ENCODE measurements at places on chromosomes 5 and 9. TPM values are rescaled to one million over a fixed set of nuclear protein-coding genes. Genes with fewer than 3 reads are reported as not detected.
A peak's percentile ranks its signal among the peaks of the same experiment; 100 is the strongest.

DNA sequence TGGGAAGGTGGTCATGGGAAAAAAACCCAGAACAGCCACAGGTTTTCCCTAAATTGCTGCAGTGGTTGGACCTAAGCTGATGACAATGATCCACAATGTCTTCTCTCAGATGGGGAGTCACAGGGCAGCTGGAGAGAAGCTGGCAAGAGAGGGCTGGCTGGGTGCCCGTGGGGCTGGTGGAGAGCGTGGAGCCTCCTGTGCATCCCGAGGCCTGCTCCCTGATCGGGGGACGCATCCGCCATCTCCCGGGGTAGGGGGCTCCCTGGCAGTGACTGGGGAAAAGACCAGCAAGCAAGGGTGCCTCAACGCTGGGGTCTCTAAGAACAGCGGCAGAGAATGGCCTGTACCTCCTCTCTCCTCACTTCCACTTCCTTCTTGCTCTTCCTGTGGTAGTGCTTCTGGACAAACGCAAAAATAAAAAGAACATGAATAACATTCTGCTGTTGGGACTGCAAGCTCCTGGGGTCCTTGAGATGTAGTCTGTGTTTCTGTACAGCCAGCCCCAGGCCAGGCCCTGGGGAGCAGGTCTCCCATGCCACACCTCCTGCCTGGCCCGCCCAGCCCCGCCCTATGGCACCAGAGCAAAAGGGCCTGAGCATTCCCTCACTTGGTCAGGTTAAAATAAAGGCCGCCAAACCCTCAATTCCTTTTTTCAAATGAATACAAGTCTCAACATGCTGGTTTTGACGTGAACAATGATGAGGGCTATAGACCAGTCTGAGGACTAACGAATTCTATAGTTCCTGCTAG lies 7.0 kb upstream of the MRNIP start:
- ATAC-seq, result no peak

DNA sequence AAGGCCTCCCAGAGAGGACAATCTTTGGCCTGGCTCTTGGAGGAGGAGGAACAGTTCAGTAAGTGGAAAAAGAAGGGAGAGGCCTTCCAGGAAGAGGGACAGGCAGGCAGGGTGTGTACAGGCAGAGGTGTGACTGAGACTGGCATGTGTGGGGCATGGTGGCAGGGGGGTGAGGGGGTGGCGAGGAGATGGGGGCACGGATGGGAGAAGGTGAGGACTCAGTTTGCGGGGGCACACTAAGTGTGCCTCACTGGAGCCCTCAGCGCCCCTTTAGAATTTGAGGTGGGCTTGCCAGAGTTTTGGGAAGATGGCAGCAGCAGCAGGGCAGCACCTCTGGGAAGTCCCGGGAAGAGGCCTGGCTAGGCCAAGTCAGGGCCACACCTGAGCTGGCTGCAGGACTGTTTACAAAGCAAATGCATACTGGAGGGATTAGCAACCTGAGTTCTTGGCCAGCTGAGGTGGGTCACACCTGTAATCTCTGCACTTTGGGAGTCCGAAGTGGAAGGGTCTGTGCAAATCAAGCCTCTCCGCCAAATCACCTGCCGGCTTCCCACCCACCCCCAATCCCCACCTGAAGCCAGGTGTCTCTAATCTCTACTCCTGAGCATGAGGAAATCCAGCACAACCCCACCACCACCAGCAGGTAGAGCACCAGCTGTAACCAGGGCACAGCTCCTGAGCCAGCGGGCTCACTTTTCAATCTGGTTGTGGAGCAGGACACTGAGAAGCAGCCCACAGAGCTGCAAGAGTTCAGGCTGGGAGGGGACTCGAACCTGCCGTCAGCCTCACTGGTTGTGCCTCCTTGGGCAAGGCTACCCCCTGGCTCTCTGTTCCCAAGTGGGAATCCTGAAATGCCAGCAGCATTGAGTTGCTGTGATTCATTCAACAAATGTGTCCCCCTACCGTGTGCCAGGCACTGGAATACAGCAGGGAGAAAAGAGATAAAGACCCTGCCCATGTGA lies 10.2 kb upstream of the GABRP start:
- ATAC-seq, result no peak

GRCh38 chr5:154697371-154697770 lies 57.8 kb upstream of the LARP1 start:
- no peak for ATAC-seq

- no peak for ATAC-seq
Measured at GRCh38 chr9:114972510-114973136, 42.2 kb upstream of the TNFSF8 start.

Gene SLC36A3
- not detected for total RNA-seq

GRCh38 chr5:59660737-59661136 lies 232.8 kb downstream of the PDE4D start:
- ATAC-seq, result no peak

- no peak for ATAC-seq
Measured at GRCh38 chr9:116002624-116003023, 151.0 kb upstream of the PAPPA start.

Gene TEX48
- not detected for total RNA-seq

DNA sequence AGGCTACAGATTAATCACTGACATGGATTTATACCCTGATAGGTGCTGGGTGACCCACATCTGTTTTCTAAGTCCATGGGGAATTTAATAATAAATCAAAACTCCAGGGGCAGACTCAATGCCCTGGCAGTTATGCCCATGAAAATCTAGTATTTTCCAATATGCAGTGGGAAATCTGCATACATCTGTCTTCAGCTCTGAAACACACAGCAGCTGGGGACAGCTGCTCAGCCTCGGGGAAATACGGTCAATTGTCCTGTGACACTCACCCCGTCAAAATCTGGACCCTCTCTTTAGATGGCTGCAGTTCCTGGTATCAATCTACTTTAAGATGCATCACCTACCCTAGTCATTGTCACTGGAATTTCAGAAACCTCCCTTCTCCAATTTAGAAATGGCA lies 12.7 kb upstream of the C1QTNF3 start:
- no peak for ATAC-seq

Gene ERCC6L2
- total RNA-seq, result 70.0 TPM

GRCh38 chr5:178872302-178872701 lies 12.5 kb downstream of the ZNF354B start:
- ATAC-seq, result no peak

- peak; percentile 48 for ATAC-seq
Measured at GRCh38 chr5:40879163-40879942, 29.9 kb upstream of the C7 start.

Gene PCDHB2
- total RNA-seq, result 2.0 TPM

Gene PARP8
- 3.9 TPM for total RNA-seq

DNA sequence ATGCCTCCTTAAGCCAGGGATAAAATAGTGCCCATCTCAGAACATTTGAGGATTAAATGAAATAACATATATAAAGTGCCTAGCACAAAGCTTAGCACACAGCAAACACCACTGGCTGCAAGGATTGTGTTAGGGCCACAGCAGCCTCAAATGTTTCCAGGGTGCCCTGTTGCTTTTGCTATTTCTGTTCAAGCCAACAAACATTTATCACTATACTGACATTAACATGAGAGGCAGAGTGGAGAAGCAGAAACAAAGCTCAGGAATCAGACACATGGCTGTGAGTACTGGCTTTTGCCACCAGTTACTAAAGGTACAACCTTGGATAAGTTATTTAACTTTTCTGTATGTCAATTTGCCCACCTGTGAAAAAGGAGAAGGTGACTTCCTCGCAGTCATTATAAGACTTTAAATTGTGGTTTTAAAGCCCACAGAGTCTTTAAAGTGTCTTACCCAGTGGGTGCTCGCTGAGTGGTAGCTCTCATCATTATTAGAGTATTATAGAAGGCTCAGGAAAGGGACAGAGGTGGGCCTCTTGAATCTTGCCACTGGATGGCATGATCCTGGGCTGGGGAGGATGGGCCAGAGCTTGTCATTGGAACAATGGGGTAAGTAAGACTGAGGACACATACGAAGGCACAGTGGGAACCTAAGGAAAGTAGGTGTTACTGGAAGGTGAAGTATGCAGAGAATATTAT lies 98.2 kb downstream of the MARCHF3 start:
- ATAC-seq, result no peak

DNA sequence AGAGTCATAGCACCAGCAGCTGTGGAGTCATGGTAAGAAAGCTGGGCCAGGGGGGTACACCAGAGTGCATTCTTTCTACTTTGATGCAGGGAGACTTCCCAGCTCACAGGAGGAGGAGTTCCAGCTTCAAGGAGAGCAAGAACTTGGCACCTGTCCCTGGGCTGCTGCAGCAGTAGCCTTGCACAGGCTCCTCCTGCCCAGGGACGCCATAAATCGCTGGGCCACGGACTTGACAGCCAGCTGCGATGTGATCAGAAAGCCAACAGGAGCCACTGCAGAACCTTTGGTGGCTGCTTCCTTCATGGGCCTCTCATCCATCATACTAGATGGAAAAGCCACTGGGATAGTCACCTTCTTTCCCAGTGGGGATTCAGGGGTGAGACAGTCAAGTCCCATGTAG lies 234.7 kb downstream of the NMUR2 start:
- ATAC-seq, result no peak

DNA sequence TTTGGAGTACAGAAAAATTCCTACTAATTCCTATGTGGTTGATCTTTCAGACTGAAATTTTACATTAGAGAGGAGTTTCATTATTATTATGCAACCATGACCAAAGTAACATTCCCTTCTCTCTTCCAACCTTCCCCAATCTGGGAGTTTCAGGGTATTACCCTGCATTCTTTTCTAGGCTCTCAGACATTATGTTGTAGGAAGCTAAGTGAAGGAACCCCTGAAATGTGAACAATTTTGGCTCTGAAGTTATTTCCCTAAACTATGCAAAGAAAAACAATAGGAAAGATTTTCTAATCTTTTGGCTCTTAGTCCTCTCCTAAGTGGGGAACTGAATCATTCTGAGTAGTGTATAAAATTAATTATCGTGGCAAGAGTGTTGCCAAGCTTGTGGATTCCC lies 63.3 kb upstream of the ZFAND5 start:
- no peak for ATAC-seq

DNA sequence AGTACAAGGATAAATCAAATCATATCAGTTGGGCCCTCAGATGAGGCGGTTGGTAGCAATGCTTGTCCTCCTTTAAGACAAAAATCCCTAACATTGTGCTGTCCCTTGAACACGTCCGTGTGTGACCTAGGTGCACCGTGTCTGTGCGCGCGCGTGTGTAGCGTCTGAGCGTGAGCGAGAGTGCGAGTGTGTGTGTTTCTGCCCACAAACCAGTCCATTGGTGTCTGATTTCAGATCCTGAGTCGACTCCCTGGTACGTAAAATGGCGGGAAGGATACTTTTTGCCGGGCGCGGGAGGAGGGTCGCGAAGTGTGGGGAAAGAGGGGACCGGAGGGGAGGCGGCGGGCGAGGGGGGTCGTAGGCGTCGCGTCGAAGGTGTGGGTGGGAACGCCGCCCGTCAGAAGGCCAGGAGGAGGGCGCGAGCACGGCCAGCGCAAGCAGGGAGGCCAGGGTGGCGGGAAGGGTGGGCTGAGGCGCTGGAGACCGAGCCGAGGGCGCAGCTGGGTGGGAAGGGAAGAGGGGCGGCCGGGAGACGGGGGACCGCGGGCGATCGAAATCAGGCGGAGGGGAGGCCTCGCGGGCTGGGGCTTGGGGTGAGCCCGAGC lies 8.9 kb downstream of the OTP start:
- no peak for ATAC-seq

DNA sequence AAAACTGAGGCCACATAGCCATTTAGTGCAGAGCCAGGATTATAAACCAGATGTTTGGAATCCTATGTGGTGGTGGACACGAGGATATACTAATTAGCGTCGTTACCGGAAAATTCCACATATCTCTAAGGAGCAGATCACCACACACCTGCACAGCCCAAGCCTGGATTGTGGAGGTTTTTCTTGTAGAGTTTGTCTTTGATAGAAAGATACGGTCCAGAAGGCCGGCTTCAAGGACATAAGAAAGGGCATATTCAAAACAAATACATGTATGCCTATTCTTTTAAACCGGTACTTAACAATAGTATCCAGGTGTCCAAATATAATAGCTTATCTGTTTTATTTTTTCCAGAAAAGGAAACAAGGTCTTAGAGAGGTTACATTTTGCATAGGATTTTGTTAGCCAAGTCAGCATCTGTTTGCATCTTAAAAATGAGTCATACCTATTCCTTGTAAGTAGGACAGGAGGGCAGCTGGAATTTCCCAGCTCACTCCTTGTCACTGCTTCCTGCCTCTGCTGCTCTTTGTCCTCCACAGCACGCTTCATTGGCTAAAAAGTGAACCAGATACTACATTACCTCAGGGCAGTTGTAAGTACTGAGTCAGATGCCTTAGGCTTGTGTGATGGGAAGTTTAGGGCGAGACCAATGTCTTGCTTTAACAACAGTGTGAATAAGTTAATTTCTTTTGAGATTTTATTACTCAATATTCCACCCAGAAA lies 3.6 kb downstream of the TMC1 start:
- peak; percentile 84 for ATAC-seq

GRCh38 chr5:126443374-126443851 lies 20.2 kb downstream of the GRAMD2B start:
- ATAC-seq, result no peak

GRCh38 chr5:168788107-168788506 lies 208.9 kb upstream of the PANK3 start:
- ATAC-seq, result no peak

- ATAC-seq, result no peak
Measured at GRCh38 chr9:3887221-3887653, 361.4 kb upstream of the RFX3 start.

DNA sequence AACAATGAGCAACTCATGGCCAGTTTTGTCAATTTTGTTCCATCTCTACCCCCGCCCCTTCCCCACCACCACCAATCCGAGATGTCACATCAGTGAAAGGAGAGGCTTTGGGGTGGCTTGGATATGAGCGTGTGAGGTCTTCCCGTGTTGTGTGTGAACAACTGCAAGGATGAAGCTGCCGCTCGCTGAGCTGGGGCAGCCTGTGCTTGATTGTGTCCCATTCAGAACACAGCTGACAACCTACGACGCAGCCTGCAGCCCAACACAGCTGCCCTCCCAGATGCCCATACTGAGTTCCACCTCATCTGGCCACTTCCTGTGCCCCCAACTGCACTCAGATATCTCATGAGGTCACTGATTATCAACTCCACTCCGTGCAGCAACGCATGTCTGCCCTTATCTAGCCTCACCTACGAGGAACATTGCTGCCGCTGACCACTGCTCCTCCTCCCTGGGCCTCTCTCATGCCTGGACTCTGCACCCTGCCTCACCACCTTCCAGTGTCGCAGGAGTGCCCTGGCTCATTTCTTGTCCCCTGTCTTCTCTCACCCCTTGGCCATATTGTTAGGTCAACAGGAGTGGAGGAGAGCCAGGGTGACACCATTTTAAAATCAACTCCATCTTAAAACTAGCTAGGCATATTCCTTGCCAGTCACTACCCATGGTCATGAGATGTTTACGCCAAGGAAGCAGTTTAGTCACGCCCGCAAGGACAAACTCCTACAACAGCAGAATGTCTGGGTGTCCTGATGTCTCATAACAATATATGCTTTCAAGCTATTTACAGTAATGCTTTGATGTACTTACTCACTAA lies 7.3 kb upstream of the IL4 start:
- no peak for ATAC-seq

DNA sequence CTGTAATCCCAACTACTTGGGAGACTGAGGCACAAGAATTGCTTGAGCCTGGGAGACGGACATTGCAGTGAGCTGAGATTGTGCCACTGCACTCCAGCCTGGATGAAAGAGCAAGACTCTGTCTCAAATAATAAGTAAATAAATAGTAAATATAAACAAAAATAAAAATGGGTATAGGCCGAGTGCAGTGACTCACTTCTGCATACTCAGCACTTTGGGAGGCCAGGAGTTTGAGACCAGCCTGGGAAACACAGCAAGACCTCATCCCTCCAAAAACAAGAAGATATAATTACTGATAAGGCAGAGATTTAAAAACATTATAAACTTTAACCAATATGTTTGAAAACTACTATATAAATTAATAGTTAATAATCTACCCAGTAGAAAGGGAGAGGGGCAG lies 37.8 kb upstream of the SUSD1 start:
- no peak for ATAC-seq

- no peak for ATAC-seq
Measured at GRCh38 chr9:76913467-76913866, 7.6 kb upstream of the PRUNE2 start.
